ENCODE measurements at places on chromosomes 2 and 18.

DNA sequence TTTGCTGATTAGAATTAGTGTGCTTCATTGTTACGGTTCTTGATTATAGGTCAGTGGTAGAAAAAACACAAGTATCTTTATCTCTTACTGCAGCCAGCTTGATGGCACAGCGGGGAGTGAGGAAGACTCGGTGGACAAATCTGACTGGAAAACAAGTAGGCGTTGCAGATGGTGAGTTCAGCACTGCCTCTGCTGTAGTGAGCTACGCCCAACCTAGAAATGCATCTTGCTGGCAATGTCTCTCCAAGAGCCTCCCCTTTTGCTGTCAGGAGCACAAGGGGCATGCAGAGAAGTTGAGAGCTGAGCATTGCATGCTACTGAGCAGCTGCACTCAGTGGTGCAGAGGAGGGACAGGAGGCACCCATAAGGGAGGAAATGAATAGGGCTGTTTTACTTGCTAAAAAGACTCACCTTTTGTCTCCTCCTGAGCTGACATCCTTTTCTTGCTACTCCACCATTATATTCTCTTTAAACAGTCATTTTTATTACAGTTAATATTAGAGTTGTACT is 977.3 kb upstream of the ACVR2A start:
- no peak for DNase-seq

GRCh38 chr2:124138076-124138475 is 113.0 kb downstream of the CNTNAP5 start:
- DNase-seq, result no peak

DNA sequence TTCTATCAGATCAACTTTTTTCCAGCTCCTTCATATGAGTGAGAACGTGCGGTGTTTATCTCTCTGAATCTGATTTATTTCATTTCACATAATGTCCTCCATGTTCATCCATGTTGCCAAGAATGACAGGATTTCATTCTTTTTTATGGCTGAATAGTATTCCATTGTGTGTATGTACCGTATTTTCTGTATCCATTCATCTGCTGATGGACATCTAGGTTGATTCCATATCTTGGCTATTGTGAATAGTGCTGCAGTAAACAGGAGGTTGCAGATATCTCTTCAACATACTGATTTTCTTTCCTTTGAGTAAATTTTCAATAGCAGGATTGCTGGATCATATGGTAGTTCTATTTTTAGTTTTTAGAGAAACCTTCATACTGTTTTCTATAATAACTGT is 388.5 kb downstream of the DCDC2C start:
- DNase-seq, result no peak

DNA sequence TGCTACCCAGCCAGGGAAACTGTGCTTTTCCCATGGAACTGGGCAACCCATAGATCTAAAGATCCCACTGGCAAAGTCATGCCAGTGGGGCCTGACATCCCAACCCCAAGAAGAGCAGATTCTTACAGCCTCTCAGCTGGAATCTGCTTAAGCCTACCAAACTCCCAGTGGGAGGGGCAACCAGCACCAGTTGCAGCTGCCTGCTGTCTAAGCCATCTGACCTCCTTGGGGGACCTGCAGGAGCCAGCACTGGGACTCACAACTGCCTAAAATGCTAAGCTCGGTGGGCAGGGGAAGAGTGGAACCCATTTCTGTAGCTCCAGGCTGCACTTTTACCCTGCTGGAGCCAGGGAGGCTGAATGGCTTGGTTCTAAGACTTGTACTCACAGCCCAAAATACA is 770.7 kb upstream of the SLC8A1 start:
- no peak for DNase-seq

DNA sequence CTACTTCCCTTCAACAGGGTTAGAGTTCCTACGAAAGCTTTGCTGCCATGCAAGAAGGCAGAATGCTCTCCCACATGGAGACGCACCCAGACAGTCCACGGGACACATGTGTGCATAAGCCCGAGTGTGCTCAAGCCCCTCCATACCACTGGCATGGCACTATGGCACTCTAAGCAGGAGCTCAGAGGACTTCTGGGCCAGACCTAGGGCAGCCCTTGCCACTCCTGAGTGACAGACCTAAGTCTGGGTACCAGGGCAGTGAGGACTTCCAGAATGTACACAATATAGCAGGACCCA is 11.4 kb upstream of the ARID5A start:
- DNase-seq, result no peak

- DNase-seq, result no peak
Measured at GRCh38 chr2:20106746-20107145, 55.3 kb upstream of the LAPTM4A start.

All from Karpas-422 (cell line).